Mesenteric fat pad (tissue), 1 donor: ENCODE measurements at places on chromosomes 3 and 15. TPM values are rescaled to one million over a fixed set of nuclear protein-coding genes. Genes with fewer than 3 reads are reported as not detected.

TMEM108 gene
- total RNA-seq = 1.5 TPM

- no peak for DNase-seq
These were observed 6.9 kb upstream of the PLSCR2 start for GRCh38 chr3:146476094-146476740.

- no peak for DNase-seq
These were observed at the start of gene SLC7A14 for GRCh38 chr3:170585937-170586310. Gene SLC7A14 (minus strand): TSS chr3:170586075. CDS start chr3:170526936, 59,139 bp downstream.

RHOA gene
- total RNA-seq = 563 TPM

- no peak for DNase-seq
These were observed 762 bp downstream of the CTNNB1 start for GRCh38 chr3:41199866-41200668.

STAC gene
- total RNA-seq = 1.1 TPM

AMT gene
- 1.2 TPM for total RNA-seq

GRCh38 chr3:101379658-101380376 is 59.4 kb upstream of the IMPG2 start:
- DNase-seq = no peak

PLAAT1 gene
- total RNA-seq = 1.2 TPM

DNA sequence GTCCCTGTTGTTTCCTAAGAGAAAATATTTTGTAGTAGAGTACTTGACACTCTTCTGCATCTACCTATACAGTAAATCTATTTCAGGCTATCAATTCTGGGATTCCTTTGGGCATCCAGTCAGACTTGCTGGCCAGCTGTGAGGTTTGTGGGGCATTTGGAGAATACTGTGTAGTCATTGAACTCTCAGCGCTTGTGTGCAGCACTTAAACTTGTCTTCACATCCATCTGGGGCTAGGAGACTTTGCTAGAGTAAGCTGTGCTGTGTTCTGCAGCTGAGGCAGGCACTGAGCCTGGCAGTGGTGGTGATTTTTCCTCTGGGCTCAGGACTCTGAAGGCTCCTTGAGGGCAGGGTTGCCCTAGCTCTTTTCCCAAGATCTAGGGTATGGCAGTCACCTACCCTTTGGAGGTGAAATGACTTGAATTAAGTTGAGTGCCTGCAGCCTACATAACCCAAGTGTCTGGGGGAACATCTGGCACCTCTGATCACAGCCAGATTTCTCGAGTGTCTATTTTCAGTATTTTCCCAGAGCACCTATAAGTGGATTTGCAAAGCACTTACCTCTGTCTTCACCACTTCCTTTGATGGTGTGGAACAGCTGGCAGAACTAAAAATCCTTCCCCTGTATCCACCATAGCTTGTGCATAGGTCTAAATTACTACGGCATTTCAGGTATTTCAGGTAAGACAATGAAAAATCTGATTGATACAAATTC is 19.3 kb downstream of the CLSTN2 start:
- DNase-seq = no peak

- DNase-seq = no peak
These were observed 15.3 kb downstream of the PYDC2 start for GRCh38 chr3:191476066-191476772.

INTS14 gene
- total RNA-seq = 21.9 TPM

- DNase-seq = no peak
These were observed 36.2 kb upstream of the LDHAL6B start for GRCh38 chr15:59170295-59171066.

DNA sequence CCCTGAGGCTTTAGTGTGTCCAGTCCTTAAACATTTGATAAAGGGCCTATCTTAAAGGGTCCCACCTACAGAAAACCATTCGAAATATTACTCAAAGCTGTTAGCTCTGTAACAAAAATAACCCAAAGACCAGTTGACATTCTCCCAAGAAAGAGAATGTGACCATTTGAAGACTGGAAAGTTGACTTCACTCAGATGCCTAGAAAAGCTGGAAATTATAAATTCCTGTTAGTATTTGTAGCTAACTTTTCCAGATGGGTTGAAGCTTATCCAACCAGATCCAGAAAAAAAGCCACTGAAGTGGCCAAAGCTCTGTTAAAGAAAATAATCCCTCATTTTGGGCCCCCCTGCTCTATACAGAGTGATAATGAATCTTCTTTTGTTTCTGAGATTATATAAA is 408.4 kb downstream of the PLOD2 start:
- DNase-seq = no peak

GRCh38 chr3:145760036-145760435 is 400.9 kb downstream of the PLOD2 start:
- no peak for DNase-seq

- DNase-seq = peak; percentile 84
These were observed 2.1 kb downstream of the GRM2 start for GRCh38 chr3:51709004-51709420.

DNA sequence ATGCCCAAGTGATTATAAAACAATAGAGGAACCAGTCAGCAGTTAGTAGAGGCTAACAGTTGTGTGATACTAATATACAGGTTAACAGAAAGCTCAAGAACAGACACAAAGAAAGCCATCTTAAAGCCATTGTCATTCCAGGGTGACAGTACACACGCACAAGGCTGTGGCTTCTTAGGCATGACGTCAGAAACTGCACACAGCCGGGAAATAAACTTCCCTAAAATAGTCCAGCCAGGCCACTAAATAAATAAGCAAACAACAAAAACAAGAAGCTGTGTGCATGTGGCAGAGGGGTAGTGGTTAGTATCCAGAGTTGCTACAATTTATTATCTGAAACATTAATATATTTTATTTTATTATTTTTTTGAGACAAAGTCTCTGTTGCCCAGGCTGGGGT is 49.8 kb downstream of the PPCDC start:
- no peak for DNase-seq

- DNase-seq = no peak
These were observed 49.4 kb upstream of the SYNPR start for GRCh38 chr3:63228677-63229076.

DNA sequence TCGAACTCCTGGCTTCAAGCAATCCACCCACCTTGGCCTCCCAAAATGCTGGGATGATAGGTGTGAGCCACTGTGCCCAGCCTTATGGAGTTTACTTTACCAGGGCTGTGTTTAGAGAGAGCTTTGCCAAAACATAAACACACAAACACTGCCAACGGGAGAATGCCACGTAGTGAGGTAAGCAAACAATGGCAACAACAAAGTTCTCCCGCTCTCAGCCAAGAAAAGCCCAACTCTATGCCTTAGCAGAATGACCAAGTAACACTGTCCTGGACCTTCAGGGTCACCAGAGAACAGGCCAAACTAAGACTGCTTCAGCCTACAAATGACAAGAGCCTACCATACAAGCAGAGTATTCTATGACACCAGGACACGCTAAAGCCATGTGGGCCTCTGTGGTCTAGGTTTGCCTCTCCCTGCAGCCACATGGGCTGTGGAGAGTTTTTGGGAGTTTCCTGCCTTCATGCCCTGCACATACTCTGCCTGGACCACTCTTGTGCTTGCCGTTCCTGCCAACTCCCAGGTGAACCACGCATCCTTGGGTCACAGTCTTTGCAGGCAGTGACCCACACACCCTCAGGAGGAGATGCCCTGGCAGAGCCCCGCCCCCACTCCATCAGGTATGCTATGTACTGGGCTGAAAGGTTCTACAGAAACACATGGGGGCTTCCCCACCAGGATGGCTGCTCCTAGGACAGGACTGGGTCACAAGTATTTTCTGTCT is 21.6 kb upstream of the CNBP start:
- no peak for DNase-seq

- peak; percentile 51 for DNase-seq
These were observed 8.1 kb downstream of the CFAP100 start for GRCh38 chr3:126402666-126403302.

NR1I2 gene
- 0.26 TPM for total RNA-seq

SLC22A14 gene
- 0.48 TPM for total RNA-seq

GRCh38 chr3:188841906-188842305 is 329.9 kb upstream of the TPRG1 start:
- DNase-seq = no peak

ABHD10 gene
- 17.6 TPM for total RNA-seq

CCR2 gene
- total RNA-seq = 3.3 TPM

ARPIN gene
- total RNA-seq = 17.7 TPM

GRCh38 chr15:40875991-40876730 is 2.1 kb upstream of the RHOV start:
- no peak for DNase-seq

DNA sequence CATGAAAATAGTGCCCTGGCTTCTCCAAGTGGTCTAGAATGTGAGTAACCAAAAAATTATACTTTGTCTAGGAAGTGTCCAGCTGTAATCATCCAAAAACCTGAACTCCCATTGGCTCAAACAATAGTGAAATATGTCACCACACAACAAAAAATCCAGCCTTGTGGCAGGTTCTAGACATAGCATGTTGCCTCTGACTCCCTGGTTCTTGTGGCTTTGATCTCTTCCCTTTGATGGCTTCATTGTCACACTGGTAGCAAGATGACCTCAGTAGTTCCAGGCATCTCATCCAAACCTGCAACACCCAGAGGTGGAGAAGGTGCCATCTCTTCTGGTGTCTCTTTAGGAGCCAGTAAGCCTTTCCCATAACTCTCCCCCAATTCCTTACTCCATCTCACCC is 74.7 kb downstream of the CMSS1 start:
- DNase-seq = no peak

DNA sequence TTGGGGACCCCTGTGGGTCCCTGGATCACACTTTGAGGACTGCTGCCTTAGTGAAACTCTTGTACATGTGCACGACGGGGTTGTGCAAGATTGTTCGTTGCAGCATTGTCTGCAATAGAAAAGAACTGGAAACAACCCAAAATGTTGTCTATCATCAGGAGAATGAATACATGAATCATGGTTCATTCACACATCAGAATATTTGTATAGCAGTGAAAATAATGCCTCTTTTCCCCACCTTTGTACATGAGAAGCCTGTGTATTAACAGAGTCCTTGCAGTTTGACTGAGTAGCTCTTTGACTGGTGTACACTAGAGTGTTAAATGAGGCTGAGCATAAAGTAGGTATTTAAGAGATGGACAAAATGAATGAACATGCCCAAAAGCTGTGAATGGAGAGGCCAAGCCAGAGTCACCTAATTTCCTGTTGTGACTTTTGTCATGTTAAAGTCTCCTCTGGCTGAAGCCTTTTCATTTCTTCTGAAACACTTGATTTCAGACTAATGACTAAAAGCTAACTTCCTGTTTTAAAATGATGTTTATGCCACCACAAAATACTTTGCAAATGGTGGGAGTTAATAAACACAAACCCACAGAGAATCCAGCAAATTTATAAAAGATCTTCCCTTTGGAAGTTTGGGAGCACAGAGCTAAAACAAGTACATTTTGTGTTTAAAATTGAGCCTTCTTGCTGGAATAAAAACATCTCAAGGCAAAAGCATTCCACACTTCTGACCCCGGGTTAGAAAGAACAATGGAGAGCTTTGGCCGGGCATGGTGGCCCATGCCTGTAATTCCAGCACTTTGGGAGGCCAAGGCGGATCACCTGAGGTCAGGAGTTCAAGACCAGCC is 20.6 kb upstream of the USP3 start:
- DNase-seq = no peak

GRCh38 chr3:53238051-53238850 is 17.6 kb downstream of the TKT start:
- no peak for DNase-seq

DNA sequence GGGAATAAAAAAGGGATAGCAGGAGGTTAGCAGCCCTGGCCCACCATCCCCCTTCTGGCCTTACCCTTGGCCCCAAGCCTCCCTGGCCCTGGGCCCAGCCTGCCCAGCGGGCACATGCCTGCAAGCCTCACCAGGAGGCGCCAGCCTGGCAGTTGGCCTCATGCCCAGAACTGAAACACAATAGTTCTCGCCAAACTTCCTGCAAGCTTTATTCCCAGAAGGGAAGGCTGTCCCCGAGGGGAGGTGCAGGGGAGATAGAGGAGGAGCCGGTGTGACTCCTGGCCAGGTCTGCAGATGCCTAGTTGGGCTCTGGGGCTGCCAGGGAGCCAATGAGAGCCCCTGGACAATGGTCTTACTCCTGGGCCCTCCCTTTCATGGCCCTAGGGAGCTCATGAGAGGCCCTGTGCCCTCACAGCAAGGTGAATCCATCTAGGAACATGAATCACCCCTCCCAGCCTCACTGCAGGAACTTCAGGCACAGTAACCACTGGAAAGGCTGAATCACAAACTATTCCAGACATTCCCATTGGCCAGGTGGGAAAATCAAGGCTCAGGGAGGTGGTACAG is 4.0 kb downstream of the CCDC33 start:
- no peak for DNase-seq

CDCP1 gene
- total RNA-seq = 4.8 TPM

SMCO1 gene
- not detected for total RNA-seq

GRCh38 chr15:31954374-31955172 is 75.7 kb upstream of the CHRNA7 start:
- no peak for DNase-seq

DNA sequence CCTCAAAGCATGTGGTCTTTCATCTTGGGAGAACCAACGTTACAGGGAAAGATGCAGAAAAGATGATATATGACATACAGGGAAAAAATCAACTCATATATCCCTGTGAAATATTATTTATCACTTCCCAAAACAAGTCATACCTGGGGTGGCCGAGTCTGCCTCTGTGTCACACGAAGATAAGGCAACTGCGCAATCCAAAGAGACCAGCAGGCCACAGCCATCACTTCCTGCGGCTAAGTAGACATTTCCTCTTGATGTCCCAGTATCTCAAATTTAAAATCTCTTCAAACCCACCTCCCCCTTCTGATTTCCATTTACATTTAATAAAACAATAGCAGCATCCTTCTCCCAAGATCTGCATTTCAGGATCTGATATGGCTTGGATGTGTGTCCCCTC is 71.5 kb downstream of the IGF2BP2 start:
- DNase-seq = no peak

- DNase-seq = no peak
These were observed 78.5 kb upstream of the BCL6 start for GRCh38 chr3:187823746-187824145.

GRCh38 chr15:31077181-31077580 is 24.3 kb downstream of the TRPM1 start:
- DNase-seq = no peak

CASR gene
- not detected for total RNA-seq

DNA sequence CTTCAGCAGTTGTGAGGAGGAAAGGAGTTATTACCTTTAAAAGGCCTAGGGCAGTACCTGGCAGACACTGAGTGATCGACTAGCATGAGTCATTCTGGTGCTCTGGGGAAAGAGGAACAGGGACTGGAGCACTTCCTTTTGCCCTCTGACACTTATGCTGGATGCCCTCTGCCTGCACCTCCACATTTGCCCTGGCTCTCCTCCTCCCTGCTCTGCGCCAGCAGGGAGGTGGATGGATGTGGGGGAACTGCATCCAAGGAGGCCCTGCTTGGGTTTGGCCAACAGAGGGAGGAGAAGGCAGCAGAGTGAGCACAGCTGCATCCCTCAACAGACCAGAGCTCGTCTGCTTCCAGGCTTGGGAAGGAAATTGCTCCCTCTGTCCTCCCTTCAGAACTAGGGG is 75.0 kb downstream of the SEMA5B start:
- DNase-seq = no peak

DNA sequence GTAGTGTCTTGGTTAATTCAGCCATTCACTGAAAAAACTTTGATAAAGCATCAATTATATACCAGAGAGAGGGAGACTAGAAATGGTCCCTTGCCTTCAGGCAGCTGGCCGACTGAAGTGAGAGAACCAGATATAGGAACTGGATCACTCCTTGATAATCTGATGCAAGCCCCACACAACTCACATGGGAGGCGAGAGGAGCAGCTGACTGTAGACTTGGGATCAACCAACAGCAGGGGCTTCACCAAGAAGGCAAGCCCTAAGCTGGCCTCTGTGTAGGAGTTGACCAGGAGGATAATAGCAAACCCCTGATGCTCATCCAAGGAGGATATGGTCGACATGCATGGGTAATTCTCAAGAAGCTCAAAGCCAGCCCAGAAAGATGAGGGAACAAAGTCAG is 133.1 kb downstream of the SRGAP3 start:
- no peak for DNase-seq
